Activated T-helper 1 cell treated with anti-CD3 and anti-CD28 coated beads, Interleukin-2, amount 50 U/mL, for 16 hours (primary cell): ENCODE measurements at places on chromosomes 3 and 15.

- no peak for DNase-seq
Measured at GRCh38 chr3:42061713-42062380, 29.3 kb upstream of the TRAK1 start.

- no peak for DNase-seq
Measured at GRCh38 chr3:3101660-3102458, 8.3 kb downstream of the IL5RA start.

DNA sequence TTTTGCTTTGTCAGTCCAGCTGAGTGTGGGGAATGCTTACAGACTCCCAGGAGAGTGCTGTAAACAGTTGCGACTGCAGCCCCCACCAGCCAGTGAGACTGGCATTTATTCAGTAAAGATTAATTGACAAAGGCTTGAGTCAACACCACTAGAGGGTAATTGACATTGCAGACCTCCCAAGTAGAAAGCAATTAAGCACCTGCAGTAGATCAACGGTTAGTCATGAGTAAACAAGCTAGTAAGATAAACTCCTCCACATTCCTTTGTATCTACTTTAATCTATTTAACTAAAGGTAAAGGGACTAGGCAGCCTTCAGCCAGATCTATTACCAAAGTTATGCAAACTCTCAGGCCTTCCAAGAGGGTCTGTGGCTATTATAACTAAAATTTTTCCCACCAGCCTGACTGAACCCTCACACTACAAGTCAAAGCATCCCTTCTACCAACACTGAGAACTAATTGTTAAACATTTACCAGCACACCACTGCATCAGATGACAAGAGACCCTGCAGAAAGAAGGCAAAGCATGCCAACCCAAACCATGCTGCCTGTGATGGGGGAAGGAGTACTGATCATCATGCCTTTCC, 30.5 kb upstream of the GALNT15 start:
- no peak for DNase-seq

- DNase-seq = no peak
Measured at GRCh38 chr3:112303764-112304325, 9.8 kb upstream of the SLC9C1 start.

- DNase-seq = no peak
Measured at GRCh38 chr3:195609229-195609628, 25.5 kb upstream of the APOD start.

DNA sequence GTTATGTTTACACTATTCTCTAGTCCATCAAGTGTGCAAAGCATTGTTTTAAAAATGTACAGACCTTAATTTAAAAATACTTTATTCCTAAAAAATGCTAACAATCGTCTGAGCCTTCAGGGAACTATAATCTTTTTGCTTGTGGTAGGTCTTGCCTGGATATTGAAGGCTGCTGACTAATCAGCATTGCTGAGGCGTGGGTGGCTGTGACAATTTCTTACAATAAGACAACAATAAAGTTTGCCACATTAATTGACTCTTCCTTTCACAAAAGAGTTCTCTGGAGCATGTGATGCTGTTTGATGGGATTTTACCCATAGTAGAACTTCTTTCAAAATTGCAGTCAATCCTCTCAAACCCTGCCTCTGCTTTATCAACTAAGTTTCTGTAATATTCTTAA, 384.0 kb upstream of the TGFBR2 start:
- no peak for DNase-seq

- DNase-seq = no peak
Measured at GRCh38 chr15:99590913-99591646, 25.3 kb downstream of the MEF2A start.

DNA sequence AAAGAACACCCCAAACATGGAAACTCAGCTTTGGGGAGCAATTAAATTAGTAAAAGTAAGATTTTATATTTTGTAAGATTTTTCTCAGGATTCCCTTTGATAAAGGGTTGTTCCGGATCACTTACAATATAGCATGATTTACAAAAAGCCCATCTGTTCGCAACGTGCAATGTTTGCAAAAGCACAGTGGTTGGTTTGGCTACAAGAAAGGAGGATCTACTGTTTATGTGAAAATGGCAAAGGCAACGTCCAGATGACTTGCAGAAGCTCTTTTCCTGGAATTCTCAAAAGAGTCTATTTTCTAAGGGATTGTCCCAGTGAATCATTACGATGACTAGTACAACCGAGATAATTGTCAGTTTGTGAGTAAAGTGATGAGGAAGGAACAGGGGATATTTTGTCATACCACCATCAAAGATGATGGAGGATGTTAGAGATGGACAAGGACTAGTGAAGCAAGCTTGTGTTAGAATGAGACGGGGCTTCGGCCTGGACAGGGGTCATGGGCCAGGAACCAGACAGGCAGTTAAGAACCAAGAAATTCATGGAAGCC, 71.6 kb downstream of the CRYGS start:
- no peak for DNase-seq

DNA sequence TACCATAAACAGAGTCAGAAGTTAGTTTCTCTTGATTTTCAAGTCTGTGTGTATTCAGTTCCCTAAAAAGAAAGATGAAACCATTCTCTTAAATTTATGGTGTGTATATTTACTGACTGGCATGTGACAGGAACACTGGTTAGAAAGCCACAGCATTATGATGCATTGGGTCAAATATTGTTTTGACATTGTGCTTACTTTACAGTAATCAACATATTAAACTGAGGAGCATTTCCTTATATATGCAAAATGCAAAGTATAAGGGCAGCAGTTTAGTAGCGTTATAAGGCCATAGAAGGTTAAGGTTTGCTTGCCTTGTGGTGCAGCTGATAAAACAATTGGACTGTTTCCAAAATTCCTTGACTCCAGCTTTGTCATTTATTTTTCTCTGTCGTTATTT, 72.9 kb downstream of the EPHA3 start:
- DNase-seq = no peak

DNA sequence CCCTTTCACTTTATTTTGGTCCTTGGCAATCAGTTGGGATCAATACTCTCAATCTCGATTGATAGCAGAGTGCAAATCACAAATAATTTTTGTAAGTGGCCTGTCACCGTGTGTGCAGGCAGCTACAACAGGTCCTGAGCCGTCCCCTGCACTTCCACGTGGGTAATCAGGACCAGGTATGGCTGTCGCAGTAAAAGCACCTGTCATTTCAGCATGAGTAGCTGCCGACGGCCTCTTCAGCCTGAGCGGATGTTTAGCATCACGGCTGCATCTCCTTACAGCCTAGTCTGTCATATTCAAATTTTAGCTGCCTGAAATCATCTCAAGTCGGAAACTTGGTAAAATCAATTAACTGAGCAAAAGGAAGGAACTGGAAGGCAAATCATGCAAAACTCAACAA, 53.0 kb upstream of the FOXP1 start:
- no peak for DNase-seq

DNA sequence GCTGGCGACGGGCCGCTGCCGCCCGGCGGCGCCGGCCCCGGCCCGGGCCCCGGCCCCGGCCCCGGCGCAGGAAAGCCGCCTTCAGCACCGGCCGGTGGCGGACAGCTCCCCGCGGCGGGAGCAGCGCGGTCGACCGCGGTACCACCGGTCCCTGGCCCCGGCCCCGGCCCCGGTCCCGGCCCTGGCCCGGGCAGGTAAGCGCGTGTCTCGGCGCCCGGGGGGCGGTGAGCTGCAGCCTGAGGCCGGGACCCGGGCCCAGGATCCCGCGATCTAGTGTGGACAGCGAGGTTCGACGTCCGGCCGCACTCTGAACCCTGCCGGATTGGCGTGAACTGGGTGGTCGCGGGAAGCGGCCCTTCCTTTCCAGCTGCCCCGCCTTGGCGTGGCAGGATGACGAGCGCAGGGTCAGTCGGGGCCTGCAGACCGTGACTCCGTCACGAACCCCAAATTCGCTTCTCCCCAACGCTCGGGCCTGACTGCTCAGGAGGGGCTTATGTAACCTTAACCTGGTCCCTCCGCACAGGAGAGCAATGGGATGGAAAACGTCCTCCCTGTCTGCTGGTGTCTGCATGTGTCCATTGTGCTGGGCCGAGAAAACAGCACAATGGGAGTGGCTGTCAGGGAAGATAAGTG, 472 bp downstream of the BSN start:
- DNase-seq = peak; percentile 42

- no peak for DNase-seq
Measured at GRCh38 chr3:62374341-62375218, 1.2 kb upstream of the FEZF2 start.

- no peak for DNase-seq
Measured at GRCh38 chr3:140288595-140288994, 353.6 kb downstream of the CLSTN2 start.

GRCh38 chr3:36959821-36960220, 15.0 kb upstream of the TRANK1 start:
- no peak for DNase-seq

DNA sequence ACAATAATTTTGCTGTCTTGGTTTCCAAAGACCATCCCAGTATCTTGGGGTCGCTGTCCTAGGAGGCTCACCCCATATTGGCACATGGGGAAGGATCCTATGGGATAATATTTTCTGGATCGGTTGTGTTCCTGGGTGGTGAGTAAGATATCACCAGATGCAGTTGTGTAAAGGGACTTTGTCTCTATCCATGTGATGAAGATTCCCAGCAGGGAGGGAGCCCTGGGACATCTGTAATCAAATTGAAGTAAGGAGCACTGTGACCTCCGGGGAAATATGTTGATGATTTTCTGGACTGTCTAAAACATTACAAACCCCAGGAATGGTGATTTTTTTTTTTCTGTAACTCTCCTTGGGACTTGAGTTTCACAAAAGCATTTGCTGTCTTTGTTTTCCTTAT, 36.2 kb upstream of the LRTM1 start:
- no peak for DNase-seq

DNA sequence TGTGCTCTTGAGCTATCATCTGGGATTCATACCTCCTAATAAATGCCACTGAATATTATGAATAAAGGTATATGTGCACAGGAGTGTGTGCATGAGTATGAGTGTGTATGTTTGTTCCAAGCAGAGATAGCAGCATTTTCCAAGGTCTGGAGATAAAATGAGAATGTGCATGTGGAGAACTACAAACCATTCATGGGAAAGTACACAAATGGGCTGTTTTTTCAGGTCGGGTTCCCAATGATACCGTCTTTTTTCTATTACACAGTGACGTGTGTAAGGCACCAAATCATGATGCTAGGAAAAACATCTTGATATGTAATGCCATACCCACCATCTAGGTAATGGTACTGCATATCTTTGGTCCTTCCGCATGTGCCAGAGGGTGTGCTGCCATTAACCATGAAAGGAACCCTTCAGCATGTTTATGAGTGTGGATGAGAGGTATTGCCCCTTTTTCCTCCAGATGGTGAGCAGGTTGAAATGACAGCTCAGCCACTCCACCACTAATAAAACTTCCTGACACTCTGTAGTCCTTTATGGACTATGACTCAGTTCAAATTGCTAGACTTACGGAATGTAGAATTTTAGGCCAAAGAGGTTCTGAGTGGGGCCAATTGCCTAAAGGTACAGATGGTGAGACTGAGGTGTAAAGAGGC, 36.4 kb upstream of the COPB2 start:
- no peak for DNase-seq

GRCh38 chr3:129507181-129507831, 21.1 kb upstream of the RHO start:
- no peak for DNase-seq

DNA sequence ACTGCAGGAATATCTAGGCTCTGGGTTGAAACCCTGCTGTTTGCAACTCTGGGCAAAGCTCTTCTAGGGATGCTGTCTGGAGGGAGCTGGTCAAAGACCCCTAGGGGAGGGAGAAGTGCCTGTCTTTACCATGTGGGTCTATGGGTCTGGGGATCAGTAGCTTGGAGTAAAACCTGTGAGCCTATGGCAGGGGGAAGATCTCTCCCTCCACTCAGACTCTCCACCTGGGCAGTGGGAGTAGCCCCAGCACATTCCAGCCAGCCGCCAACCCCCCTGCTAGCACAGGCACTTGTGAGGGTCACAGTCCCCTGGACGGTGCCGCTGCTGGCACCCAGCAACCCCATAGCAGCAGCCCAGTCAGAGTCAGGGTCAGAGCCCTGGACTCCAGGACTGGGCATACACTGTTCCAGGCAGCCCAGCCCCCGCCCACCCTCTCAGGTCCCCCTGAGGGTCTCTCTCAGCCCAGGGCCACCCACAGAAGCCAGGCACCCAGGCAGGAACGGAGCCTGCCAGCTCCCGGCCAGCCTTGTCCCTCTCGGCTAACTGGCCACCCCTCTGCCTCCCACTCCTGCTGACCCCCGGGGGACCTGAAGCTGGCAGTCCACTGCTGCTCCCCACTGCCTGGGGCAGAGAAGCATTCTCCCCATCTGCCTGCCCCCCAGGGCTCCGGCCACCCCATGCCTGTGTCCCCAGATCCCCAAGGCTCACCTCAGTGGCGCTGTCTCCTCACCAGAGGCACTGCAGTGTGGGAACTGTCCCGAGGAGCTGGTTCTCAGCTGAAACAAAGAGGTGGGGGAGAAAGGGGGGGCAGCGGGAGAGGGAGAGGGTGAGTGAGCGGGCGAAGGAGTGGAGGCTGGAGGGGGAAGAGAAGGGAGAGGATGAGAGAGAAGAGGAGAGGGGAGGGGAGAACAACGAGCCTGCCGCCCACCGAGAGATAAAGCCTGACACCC, 10.8 kb downstream of the GLYCTK start:
- DNase-seq = no peak

DNA sequence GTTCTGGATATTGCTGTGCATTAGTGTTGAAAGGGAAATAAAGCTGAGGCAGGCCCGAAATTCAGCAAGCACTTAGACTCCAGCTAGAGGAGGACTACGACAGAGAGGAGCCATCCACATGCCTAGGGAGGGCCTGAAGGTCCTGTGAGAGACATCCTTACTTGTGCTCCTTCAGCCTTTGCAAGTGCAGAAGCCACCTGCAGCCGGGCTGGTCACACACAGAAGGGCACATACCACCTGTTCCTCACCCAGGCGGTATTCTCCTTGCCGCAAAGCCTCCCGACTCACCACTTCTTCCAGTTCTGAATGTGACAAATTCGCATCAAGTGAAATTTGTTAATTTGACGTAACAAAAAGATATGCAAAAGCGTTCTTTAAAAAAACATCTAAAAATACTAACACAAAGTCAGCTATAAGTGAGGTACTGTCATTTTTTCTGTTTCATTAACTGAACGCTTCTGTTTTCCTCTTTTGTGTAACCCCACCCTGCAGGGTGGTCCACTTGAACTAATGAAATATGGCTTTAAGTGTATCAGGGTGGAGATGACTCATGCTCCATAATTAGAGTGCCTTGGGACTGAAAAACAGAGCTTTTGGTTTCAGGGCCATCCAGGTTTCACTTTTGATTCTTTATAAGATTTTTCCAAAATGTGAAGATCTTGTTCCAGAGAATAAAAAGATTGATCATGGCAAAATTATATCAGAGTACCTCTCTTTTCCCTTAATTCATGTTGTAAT, 467.9 kb upstream of the ATP11B start:
- DNase-seq = no peak
